ENCODE measurements at places on chromosomes 3 and 15.

- DNase-seq, result no peak
Measured at GRCh38 chr15:37037071-37037655, 63.2 kb downstream of the MEIS2 start.

DNA sequence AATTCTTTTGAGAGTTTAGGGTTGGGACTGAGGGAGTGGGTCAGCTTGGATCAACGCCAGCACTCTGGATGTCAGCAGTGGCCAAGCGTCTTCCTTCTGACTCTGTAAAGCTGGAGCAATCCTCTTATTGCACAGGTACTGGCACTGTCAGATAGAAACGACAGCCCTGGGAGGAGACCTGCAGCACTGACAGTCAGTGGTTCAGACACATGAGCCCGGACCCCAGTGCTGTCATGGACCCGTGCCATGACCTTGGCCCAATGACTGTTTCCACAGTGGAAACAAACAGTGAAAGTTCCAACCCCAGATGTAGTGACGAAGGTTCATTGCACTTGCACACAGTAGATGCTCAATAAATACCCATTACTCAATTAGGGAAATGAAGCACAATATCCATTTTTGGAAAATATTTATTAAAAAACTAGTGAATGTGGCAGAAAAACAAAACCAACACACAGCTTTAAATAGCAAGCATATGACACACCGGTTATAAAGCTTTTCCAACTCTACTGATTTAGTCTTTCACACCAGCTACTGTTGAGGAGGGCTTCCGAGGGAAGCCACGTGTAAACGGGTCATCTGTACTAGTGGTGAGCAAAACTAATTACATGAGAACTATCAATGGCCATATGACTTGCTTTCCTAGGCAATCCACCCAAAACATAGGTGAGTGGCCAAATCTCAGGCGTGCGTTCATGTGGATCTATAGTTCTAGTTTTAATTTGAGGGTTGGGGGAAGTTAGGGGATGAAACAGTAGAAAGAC is 22.1 kb downstream of the SIAH2 start:
- no peak for DNase-seq

GRCh38 chr15:89096664-89097063 is 8.4 kb downstream of the ABHD2 start:
- no peak for DNase-seq

GRCh38 chr15:33801954-33802353 is 166.3 kb upstream of the CHRM5 start:
- DNase-seq, result no peak

GRCh38 chr3:53457068-53457467 is 37.3 kb upstream of the CACNA1D start:
- no peak for DNase-seq

- DNase-seq, result no peak
Measured at GRCh38 chr3:80230962-80231361, 463.2 kb upstream of the ROBO1 start.

DNA sequence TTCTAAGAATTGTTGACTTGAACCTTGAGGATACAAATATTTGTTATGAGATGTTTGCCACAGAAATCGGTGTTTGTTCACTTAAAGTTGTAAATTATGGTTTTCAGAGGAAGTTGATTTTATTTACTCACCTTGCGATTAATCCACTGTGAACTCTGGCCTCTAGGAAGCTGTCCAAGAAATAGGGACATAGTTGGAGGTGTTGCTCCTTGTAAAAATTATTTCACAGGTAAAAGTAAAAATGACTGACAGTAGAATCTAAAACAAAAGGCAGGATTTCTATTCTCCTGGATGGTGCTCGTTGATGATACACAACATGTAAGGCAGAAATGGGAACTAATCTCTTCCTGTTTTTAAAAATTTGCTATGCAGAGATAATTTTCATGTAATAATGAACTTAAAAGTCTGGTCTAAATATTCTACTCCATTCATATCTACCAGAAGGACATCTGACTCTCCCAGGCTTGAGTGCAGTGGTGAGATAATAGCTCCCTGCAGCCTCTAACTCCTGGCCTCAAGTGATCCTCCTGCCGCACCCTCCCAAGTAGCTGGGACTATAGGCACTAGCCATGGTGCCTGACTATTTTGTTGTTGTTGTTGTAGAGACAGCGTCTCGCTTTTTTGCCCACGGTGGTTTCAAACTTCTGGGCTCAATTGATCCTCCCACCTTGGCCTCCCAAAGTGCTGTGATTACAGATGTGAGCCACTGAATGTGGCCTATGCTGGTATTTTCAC is 17.1 kb upstream of the LZTFL1 start:
- DNase-seq, result no peak

DNA sequence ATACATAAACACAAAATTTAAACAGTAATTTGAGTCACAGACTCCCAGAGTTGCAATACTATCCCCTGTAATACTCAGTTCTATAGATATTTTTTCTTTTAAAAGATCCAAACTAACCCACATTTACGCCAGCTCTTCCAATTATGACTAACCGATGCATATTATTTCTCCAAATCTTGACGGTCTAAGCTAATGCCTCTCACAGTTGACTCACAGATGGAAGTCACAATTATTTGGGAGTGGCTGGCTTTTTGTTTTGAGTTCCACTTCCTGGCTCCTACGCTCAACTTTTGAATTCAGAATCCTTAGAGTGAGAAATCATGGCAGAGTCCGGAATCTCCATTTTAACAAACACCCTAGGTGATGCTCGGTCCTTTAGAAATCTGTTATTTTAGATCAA is 749.9 kb downstream of the FHIT start:
- no peak for DNase-seq

DNA sequence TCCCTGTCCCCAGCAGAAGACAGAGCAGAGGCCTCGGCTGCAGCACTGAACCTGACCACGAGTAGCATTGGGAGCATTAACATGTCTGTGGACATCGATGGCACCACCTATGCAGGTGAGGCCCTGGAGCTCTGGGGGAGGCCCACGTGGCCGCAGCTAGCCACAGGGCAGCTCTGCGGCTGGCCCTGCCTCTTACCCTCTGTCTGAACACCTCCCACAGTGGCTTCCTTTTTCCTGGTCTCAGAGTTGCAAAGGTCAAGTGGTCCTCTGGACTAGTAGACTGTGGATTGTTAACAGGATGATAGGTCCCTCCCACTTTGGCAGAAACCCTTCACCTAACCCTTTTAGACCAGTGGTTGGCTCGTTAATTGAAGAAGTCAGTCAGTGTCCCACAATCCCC is 22.5 kb upstream of the CLK3 start:
- DNase-seq, result no peak

DNA sequence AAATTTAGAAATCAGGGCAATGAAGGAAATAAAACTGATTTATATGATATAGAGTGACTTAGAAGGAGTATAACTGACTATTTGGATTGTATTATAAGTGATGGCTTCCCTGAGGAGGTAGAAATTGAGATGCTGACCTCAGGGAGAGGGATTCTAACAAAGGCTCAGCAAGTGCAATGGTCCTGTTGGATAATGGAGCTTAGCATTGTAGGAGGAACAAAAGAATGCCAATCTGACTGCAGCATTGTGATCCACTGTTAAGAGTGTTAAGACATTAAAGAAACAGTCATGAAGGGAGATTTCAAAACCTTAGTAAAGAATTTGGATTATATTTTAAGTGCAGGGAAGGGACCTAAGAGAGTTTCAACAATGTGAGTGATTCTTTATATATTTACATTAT is 158.4 kb upstream of the NAALADL2 start:
- DNase-seq, result no peak

- DNase-seq, result no peak
Measured at GRCh38 chr3:127221446-127222035, 28.6 kb downstream of the PRR23E start.

DNA sequence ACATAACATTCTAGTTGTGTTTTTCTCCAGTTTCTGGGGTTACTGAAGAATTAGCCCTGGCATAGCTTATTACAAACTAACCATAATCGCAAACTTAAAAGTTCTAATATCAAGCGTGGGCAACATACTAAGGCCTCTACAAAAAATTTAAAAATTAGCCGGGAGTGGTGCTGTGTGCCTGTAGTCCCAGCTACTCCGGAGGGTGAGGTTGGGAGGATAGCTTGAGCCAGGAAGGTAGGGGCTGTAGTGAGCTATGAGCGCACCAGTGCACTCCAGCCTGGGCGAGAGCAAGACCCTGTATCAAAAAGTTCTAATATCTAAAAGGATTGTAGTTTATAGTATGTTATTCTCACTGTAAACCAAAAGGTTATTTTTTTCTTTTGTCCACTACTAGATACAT is 1.1 kb downstream of the OIP5 start:
- no peak for DNase-seq

- no peak for DNase-seq
Measured at GRCh38 chr3:55885721-55886120, 398.6 kb upstream of the WNT5A start.

DNA sequence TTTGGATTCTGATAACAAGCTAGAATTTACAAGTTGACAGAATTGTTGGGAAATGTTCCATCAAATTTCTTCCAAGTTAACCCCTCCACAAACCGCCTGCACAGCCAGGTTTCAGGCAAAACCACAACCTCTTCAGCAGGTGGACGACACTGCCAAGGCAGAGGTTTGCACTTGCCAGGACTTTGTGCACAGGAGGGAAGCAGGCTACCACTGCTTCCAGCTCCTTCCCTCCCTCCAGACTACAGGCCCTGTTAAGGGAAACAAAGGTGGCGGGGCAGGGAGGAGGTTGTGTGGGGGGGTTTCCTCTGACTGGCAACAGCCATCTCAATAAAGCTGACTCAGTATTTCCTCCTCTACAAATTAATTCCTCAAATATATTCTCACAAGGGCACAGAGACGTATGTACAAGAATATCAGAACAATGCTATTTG is 42.2 kb downstream of the TBC1D2B start:
- DNase-seq, result peak; percentile 51

GRCh38 chr3:134641671-134642300 is 9.0 kb downstream of the KY start:
- no peak for DNase-seq

- peak; percentile 80 for DNase-seq
Measured at GRCh38 chr15:69719527-69720240, 267.1 kb downstream of the RPLP1 start.

DNA sequence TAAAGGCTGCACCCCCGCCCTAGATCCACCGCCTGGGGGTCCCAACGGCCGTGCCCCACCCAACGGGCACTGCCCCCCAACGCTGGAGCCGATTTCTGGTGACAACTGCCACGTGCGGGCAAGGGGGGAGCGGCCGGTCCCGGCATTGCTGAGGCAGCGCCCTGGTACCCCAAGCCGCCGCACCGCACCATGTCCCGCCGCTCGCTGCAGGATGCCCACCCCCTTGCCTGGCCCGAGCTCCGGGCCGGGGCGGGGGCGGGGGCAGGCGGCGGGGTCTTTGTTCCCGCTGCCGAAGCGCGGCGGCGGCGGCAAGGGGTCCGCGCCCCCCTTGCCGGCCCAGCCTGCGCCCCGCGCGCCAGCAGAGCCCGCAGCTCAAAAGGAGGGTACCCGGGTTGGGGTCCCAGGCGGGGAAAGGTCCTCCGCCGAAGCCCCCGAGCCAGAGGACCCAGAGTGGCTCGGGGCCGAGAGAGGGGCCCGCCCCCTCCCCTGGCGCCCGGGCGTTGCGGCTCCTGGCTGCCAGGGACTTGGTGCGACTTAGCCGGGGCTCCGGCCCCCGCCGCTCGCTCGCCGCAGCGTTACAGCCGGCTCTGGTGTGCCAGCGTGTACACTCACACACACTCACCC is 678 bp downstream of the SEMA7A start:
- DNase-seq, result no peak

DNA sequence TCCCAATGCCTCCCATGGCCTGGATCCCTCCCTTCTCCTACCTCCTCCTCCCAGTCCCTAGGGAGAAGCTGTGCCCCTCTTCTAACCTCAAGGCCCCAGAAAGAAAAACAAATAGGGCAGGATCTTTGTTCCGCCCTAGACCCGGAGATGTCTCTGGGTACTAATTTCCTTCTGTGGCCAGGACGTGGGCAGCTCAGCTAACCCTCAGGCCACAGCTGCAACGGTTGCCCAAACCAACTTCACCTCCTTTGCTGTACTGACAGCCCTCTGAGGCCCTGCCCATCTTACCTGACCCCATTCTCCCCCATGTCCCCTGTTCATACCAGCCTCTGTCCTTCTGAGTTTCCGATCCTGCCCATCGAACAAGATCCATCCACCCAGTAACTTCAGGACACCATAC is 70.7 kb downstream of the SRGAP3 start:
- DNase-seq, result no peak

DNA sequence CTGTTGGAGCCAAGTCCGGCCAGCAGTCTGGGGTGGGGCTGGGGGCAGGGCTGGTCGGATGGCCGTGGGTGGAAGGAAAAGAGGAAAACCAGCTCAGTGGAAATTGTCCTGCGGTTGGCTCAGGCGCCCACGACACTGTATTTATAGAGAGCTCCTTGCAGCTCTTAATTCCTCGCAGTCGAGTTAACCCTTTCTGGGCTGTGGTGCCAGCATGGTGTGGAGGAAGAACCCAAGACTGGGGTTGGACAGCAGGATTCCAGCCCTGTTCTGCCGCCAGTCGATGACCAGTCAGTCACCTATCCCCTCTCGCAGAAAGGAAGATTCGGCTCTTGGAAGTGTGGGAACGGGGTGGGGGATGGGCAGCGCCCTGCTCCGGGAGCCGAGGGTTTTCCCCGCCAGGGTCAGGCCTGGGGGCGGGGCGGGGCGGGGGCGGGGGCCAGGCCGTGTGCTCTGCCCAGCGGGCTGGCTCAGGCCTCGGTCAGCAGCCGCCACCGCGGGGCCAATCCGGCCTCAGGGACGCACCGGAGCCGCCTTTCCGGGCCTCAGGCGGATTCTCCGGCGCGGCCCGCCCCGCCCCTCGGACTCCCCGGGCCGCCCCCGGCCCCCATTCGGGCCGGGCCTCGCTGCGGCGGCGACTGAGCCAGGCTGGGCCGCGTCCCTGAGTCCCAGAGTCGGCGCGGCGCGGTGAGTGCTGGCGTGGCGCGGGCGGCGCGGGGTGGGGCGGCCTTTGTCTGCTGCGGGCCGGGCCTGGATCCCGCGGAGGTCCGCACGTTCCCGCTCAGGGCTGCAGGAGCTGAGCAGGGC is at the start of gene CD276:
Gene CD276 (plus strand): TSS at position 607 of the 804 bp plus-strand sequence. CDS start 15,257 bp downstream, outside the sequence.
- DNase-seq, result no peak

DNA sequence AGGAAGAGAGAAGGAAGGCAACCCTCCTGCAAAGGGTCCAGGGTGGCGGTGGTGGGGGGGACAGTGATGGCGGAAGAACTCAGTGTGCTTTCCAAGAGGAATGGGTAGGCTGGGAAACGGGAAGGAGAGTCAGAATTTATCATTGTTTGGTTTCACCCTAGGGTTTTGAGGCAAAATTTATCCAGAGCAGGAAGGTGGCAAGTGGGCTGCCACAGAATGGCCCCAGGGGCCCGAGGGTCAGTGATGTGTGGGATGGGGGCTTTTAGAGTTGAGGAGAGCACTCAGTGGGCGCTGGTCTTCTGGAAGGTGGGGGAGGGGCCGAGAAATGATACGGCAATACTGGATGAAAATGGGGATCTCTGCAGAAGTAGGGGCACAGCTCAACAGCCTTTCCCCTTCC is 581 bp downstream of the FAM131A start:
- no peak for DNase-seq

GRCh38 chr15:28931828-28932227 is 46.1 kb downstream of the APBA2 start:
- no peak for DNase-seq

GRCh38 chr3:25294169-25294805 is 133.8 kb upstream of the RARB start:
- DNase-seq, result no peak

Data from CD4-positive, alpha-beta T cell treated with Interleukin-2 at 100 ng/mL for 4 hours (primary cell).